ENCODE measurements at places on chromosomes 5 and 9. TPM values are rescaled to one million over a fixed set of nuclear protein-coding genes. Genes with fewer than 3 reads are reported as not detected.

The PCDHGA9 gene
- total RNA-seq = 0.09 TPM

The FOXD4L5 gene
- total RNA-seq = 0.11 TPM

GRCh38 chr5:24643880-24644279, 898 bp downstream of the CDH10 start:
- H3K27me3 ChIP-seq = no peaks in the 10 kb centered on the region
- no peak overlapping the region for H3K27ac ChIP-seq
- H3K4me3 ChIP-seq = no peak overlapping the region
- H3K4me1 ChIP-seq = no peaks in the 10 kb centered on the region
- DNase-seq = no peak

GRCh38 chr9:119963258-119963797, 594.1 kb upstream of the BRINP1 start:
- no peak overlapping the region for H3K27ac ChIP-seq
- no peak for DNase-seq
- no peaks in the 10 kb centered on the region for H3K36me3 ChIP-seq
- H3K27me3 ChIP-seq = peaks cover 13% of the 10 kb centered on the region
- H3K4me1 ChIP-seq = no peaks in the 10 kb centered on the region
- no peak overlapping the region for H3K4me3 ChIP-seq

DNA sequence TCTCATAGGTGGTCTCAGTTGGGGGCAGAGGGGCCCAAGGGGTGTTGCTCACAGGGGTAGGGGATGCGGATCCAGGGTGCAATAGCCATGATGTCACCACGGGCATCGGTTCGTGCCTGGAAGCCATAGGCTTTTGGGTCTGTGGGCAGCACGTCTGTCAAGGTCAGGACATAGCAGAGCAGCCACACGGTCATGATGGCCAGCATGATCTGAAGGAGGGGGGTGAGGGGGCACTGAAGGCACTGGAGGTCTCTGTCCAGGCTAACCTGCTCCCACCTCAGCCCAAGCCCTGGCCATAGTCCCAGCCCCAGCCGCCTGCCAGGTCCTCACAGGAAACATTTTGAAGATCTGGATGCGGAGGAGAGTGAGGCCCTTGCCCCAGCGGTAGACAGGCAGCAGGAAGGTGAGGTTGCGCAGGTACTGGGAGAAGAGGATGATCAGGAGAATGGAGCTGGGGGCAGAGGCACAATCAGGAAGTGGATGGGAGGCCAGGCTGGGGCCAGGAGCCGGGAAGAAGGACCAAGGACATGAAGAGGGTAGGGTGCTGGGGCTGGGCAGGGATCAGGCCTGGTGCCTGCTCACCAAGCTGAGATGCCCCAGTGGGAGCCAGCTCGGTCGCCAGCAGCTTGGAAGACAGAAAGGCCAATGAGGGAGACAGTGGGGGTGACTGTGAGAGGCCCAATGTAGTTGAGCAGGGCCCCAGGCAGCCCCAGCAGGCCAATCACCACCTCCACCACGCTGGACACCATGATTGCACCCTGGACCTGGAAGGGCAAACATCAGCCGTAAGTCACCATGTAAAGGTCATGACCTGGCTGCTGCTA, 3.3 kb downstream of the SLC23A1 start:
- no peak overlapping the region for H3K27ac ChIP-seq
- H3K4me1 ChIP-seq = peaks cover 6% of the 10 kb centered on the region
- no peak overlapping the region for H3K4me3 ChIP-seq
- no peak for DNase-seq
- H3K27me3 ChIP-seq = no peaks in the 10 kb centered on the region

Measured in activated CD8-positive, alpha-beta T cell treated with anti-CD3 and anti-CD28 coated beads for 36 hours (primary cell).